ENCODE measurements at places on chromosomes 12 and 14.

DNA sequence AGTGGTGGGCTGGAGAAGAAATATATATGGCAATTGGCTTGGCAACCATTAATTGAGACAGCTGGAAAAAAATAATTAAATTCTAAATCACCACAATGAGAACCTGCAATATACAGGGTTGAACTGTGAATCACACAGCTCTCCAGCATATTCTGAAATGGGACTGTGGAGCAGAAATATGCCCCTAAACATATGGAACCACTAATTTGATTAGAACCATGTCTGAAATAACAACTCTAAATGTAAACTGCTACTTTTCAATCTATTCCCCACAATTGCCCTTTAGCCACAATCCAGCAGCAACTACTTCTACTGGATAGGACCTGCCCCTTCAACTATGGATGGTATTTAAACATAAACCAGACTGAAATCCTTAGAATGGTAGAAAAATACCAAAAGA, 330.4 kb downstream of the TRHDE start:
- no peak for DNase-seq

DNA sequence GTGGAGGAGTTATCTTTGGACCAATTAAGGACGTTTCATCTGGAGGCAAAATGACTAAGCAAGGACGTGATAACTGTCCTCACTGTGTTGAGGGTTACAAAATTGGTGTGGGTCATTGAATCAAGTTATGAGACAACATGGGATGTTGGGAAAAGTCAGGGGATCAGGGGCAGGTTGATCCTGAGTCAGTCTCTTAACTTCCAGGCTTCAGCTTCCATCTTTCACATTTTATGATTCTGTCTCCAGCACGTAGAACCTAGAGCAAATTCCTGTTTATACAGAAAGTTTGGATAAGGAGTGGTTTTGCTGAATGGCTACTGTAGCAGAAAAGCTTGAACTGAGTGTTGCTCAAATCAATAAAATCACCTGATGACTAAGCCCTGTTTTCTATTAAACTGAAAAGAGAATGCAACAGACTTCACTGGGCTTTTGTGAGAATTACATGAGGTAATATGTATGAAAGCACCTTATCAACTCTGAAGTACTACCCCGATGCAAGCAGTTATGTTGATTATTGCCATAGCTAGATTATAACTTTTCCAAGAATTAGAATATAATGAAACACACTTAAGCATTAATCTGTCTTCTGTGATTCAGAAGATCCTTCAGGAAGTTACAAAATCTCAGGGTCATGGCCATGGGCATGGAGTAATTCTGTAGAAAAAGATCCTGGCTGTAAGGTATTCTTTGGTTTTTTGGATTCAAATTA, 184.8 kb downstream of the ETV6 start:
- no peak for DNase-seq

- DNase-seq = peak; percentile 42
Observed at GRCh38 chr12:124566997-124567672, at the start of gene NCOR2. NCOR2 (minus strand) TSS chr12:124567612; CDS start chr12:124495251, 72,361 bp downstream.

DNA sequence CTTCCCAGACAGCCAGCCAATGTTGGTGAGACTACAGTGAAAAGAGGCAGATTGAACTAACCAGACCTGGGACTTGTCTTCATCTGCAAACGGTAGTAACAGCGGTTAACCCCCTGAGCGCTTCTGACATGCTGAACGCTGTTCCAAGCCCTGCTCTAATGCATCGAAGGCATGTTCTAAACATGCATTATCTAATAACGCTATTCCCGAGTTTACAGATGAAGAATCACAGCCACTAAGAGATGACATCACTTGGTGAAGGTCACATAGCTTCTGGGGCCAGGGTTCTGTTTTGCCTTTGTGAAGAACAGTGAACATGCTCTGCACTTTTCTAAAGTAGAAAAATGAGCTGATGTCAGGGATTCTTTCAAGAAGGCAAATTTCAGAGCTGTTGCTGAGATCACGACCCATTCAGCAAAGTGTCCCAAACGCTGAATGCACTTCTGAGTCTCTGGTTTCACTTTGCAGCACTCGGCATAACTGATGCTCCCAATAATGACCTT, 56.0 kb downstream of the FOS start:
- DNase-seq = no peak

GRCh38 chr12:66140731-66141130, 10.2 kb upstream of the LLPH start:
- no peak for DNase-seq

- peak; percentile 46 for DNase-seq
Observed at GRCh38 chr12:82326905-82327503, 31.2 kb downstream of the CCDC59 start.

- no peak for DNase-seq
Observed at GRCh38 chr12:65296508-65297265, 18.2 kb downstream of the MSRB3 start.

DNA sequence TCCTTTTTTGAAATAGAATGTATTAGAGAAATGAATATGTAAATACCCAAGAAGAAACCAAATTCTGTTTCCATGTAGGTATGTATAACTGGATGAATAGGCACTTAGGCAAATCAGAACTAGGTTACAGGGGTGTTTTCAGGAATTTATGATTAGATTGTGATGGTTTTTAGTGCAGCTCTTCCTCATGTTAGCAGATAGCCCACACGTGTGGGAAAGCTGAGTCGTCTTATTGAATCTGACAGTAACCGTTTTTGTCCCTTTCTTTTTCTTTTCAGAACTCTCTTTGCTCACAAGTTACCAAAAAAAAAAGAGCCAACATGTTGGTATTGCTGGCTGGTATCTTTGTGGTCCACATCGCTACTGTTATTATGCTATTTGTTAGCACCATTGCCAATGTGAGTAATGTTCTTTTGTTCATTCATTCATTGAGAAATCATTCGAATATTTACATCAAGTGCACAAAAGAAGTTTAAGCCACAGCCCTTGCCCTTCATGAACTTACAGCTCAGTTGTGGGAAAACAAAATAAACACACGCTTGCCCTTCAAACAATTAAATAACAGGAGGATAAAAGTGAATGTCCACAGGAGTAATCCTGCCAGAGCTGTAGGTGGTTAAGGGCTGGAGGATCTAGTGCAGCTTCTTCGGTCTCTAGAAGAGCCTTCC, 14.8 kb downstream of the EMP1 start:
- no peak for DNase-seq

DNA sequence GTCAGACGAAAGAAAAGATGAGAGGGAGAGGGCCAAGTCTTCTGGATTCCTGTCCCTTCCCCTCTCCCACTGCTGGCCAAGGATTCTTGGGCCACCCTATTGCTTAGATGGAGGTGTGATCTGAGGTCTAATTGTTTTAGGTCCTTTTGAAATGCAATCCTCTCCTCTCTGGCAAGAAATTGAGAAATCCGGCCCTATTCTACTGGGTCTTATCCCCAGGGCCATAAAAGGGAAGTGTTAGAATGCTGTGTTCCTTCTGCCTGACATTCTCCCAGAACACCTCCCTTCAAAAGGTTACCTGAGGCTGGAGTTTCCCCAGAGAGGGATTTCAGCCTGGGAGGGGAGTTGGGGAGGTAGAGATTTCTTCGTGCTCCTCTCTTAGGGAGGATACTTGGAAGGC, 4.4 kb downstream of the WNT5B start:
- DNase-seq = no peak

GRCh38 chr14:90274808-90275457, 18.6 kb downstream of the PSMC1 start:
- DNase-seq = no peak

Data from NCI-H2171 (cell line).